ENCODE measurements at places on chromosomes 3 and 15.
A peak's percentile ranks its signal among the peaks of the same experiment; 100 is the strongest.

- no peaks in the 10 kb centered on the region for H3K27me3 ChIP-seq
- no peak overlapping the region for H3K4me3 ChIP-seq
- peaks cover 13% of the 10 kb centered on the region for H3K4me1 ChIP-seq
- DNase-seq = no peak
- H3K27ac ChIP-seq = no peak overlapping the region
Observed at GRCh38 chr3:129061888-129062834, 1.6 kb downstream of the GP9 start.

DNA sequence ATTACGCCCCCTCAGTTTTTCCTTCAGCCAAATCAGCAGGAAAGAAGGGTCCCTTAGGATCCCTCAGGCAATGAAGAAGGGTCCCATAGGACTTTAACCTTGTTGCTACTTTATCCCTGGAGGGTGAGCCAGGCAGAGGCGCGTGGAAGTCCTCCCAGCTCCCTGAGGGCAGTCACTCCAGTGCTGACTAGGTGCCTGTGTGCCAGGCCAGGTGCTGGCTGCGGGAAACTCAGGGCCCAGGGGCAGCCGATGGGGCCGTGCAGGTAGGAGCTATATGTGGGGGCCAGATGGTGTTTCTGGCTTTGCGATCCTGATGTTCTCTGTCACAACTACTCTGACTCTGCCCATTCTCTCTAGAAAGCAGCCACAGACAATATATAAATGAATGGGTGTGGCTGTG is 42.8 kb upstream of the IQSEC1 start:
- H3K36me3 ChIP-seq = no peaks in the 10 kb centered on the region
- H3K27me3 ChIP-seq = peaks cover 27% of the 10 kb centered on the region
- no peak overlapping the region for H3K4me3 ChIP-seq
- DNase-seq = no peak
- H3K27ac ChIP-seq = no peak overlapping the region

- no peaks in the 10 kb centered on the region for H3K36me3 ChIP-seq
- no peaks in the 10 kb centered on the region for H3K4me1 ChIP-seq
- no peaks in the 10 kb centered on the region for H3K27me3 ChIP-seq
- no peak overlapping the region for H3K4me3 ChIP-seq
- no peak overlapping the region for H3K27ac ChIP-seq
Observed at GRCh38 chr3:190378240-190378891, 9.6 kb upstream of the CLDN16 start.

DNA sequence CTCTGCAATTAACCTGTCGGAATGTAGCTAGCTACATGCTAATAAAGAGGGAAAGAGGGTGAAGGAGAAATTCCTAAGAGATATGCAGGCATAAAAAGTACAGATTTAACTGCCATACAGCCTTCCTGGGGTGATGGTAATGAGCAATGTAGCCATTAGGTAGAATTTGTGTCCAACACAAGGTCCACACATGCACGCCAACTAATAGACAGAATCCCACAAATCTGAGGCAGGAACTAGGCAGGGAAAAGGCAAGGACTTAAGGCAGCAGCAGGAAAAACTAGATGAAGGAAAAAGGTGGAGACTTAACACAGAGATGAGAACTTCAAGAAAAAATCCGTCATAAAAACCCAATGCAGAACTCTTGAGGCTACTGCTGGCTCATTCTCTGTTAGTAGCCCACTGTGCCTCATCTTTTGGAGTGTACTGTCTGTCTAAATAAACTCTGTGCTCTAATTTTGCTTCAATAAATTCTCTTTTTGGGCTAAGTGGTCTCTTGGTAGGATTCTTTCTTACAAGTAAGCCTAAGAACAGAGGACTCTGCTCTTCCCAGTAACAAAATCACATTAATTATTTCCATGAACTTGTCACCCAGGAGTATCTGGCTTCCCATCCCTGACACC is 81.5 kb downstream of the BTLA start:
- no peaks in the 10 kb centered on the region for H3K4me1 ChIP-seq
- H3K27me3 ChIP-seq = no peaks in the 10 kb centered on the region
- no peaks in the 10 kb centered on the region for H3K36me3 ChIP-seq
- no peak for DNase-seq
- H3K4me3 ChIP-seq = no peak overlapping the region

GRCh38 chr3:8286086-8286485 is 215.5 kb upstream of the LMCD1 start:
- peaks cover 6% of the 10 kb centered on the region for H3K4me1 ChIP-seq
- DNase-seq = peak; percentile 80
- H3K36me3 ChIP-seq = no peaks in the 10 kb centered on the region
- H3K27me3 ChIP-seq = no peaks in the 10 kb centered on the region
- no peak overlapping the region for H3K27ac ChIP-seq

- H3K4me1 ChIP-seq = no peaks in the 10 kb centered on the region
- no peaks in the 10 kb centered on the region for H3K36me3 ChIP-seq
- DNase-seq = no peak
- H3K27ac ChIP-seq = no peak overlapping the region
- H3K27me3 ChIP-seq = no peaks in the 10 kb centered on the region
Observed at GRCh38 chr15:95450413-95450812, 880.1 kb upstream of the NR2F2 start.

- DNase-seq = peak; percentile 24
- peaks cover 10% of the 10 kb centered on the region for H3K4me1 ChIP-seq
- no peak overlapping the region for H3K27ac ChIP-seq
- no peaks in the 10 kb centered on the region for H3K36me3 ChIP-seq
- no peak overlapping the region for H3K4me3 ChIP-seq
Observed at GRCh38 chr15:95267481-95267880, 1036.1 kb downstream of the MCTP2 start.

DNA sequence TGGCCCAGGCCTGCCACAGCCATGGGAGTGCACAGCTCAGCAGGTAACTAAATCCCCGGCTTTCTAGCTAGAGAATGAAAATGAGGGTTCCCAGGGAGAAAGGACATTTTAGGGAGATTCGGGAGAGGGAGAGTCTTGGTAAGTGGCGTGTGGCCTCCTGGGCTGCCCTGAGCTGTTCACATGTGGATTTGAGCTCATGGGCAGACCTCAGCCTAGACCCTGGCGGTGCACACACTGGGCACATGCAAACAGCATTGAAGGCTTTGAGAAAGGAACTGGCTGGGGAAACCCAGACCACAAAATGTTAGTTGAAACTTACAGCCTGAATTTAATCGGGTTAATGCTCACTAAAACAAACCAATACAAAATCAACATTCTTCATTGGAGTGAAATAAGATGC is 72.4 kb downstream of the TFRC start:
- H3K4me3 ChIP-seq = no peak overlapping the region
- no peak overlapping the region for H3K27ac ChIP-seq
- no peak for DNase-seq
- no peaks in the 10 kb centered on the region for H3K27me3 ChIP-seq
- H3K4me1 ChIP-seq = peaks cover 9% of the 10 kb centered on the region

- no peaks in the 10 kb centered on the region for H3K27me3 ChIP-seq
- peak; percentile 63 for DNase-seq
- no peak overlapping the region for H3K4me3 ChIP-seq
- H3K4me1 ChIP-seq = peaks cover 52% of the 10 kb centered on the region
- H3K27ac ChIP-seq = peak overlapping the region; percentile 86
- H3K36me3 ChIP-seq = peaks cover 12% of the 10 kb centered on the region
Observed at GRCh38 chr3:125052624-125053303, 3.0 kb downstream of the HEG1 start.

GRCh38 chr3:55564726-55565125 is 77.6 kb upstream of the WNT5A start:
- no peak overlapping the region for H3K4me3 ChIP-seq
- no peaks in the 10 kb centered on the region for H3K27me3 ChIP-seq
- peaks cover 9% of the 10 kb centered on the region for H3K4me1 ChIP-seq
- H3K36me3 ChIP-seq = no peaks in the 10 kb centered on the region
- peak; percentile 30 for DNase-seq

DNA sequence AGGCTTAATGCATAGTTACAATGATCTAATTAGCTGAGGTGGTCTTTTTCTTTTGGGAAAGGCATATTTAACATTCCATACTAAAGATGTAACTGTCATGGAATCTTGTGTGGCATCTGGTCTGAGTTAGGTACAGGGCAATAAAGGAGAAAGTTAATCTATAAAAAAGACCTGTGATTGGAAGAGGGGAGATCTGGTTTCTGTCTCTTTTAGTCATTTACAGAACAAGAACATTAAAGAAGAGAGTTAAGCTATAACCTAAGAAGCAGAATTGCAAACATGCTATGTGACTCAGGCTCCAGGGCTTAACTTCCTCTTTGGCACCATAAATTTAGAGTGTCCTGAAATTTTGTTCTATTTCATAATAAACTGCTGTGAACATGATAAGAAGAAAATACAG is 47.2 kb upstream of the MME start:
- DNase-seq = peak; percentile 9
- no peaks in the 10 kb centered on the region for H3K27me3 ChIP-seq
- H3K4me3 ChIP-seq = no peak overlapping the region
- H3K4me1 ChIP-seq = no peaks in the 10 kb centered on the region
